Hepatic stellate cell (primary cell): ENCODE measurements at places on chromosomes 6 and 20.

DNA sequence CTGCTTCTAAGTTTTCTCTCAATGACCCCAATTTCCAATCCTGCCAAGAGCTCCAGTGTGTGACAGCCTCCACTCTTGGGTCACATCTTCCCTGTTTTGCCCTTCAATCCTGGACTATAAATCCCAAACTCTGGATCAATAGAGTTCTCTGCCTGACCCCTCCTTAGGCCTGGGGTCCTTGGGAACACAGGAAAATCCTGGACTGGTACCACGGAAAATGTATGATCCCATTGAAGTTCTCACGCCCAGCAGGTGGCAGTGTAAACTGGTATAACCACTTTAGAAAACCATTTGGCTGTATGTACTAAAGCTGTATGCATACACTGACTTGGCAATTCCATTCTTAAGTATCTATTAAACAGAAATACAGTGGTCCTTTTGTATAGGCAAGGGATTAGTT lies 98.0 kb downstream of the SNAP25 start:
- DNase-seq = no peak

GRCh38 chr6:99613409-99613704 lies 6.7 kb downstream of the PRDM13 start:
- no peak for DNase-seq

DNA sequence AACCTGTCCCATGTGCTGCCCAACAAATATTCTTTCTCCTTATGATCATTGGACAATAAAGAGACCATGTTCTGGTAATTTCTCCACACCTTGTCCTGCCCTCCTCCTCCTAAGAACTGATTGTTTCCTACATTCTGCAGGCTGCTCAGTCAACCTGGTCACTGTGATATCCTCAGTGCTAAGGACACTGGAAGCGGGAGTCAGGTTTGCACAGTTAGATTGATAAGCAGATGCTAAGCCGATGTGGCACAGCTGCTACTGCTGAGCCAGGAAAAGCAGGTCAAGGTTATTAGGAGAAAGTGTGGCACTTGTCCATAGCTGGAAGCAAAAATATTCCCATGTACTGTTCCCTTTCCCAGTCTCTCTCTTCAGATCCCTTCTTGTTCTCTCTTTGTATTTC lies 154.8 kb downstream of the TFAP2B start:
- no peak for DNase-seq

DNA sequence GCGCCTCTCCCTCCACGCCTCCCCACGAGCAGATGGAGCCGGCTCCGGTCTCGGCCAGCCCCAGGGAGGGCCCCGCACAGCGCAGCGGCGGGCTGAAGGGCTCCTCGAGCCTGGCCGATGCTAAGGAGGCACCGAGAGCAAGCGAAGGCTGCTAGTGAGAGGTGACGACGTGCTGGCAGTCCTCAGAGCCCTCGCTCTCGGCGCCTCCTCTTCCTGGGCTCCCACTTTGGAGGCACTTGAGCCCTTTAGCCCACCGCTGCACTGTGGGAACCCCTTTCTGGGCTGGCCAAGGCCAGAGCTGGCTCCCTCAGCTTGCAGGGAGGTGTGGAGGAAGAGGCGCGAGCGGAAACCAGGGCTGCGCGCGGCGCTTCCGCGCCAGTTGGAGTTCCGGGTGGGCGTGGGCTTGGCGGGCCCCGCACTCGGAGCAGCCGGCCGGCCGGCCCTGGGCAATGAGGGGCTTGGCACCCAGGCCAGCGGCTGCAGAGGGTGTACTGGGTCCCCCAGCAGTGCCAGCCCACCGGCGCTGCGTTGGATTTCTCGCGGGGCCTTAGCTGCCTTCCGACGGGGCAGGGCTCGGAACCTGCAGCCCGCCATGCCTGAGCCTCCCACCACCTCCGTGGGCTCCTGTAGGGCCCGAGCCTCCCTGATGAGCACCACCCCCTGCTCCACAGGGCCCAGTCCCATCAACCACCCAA lies 2.5 kb upstream of the TMEM14C start:
- peak; percentile 43 for DNase-seq

DNA sequence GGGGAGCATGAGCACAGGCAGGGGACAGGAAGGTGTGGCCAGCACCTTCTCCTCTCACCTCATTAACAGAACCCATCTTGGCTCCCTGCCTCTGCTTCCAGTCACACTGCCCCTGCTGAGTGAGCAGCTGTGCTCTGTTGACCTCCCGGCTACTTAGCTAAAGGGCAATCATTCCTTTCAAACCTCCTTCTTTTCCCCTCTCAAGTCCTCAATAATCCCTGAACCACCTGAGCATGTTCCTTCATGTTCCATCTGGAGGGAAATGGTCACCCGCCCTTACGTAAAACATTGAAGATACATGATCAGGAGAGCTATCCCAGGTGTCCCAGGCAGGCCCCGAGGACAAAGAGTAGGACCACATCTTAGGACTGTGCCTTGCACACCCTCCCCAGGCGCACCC lies 21.7 kb upstream of the MRPS10 start:
- no peak for DNase-seq

GRCh38 chr6:168686831-168687730 lies 246.1 kb downstream of the SMOC2 start:
- DNase-seq = no peak
